ENCODE measurements at places on chromosomes 2 and 18. TPM values are rescaled to one million over a fixed set of nuclear protein-coding genes. Genes with fewer than 3 reads are reported as not detected.

DNA sequence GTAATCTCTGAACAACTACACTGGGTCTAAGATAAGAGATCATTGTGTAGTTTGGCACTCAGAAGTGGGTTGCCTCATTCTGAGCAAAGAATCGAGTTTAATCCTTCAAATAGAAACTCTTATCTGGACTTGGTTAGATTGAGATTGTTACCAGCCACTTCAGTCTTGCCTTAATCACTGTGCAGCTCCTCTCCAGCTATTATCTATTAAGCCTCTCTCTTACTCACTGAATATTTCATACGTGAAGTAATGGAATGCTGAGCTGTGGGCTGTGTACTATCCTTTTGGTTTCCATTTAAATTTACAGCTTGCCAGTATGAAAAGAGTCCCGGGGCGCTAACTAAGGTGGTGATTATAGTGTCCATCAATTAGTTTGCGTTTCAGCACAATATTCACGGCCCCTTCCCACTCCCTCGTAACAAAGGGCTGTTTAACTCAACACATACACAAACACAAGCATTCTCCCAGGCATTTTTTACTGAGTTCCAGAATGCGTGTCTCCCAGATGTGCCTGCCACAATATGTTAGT is 65.7 kb upstream of the NCKAP5 start:
- no peak for DNase-seq

- DNase-seq = no peak
Observed at GRCh38 chr2:20650393-20650876, 463 bp downstream of the HS1BP3 start.

HMSD gene
- 2.8 TPM for polyA plus RNA-seq

GRCh38 chr18:9428862-9429661 is 46.3 kb upstream of the RALBP1 start:
- no peak for DNase-seq

GRCh38 chr2:129766374-129766993 is 213.0 kb upstream of the RAB6C start:
- DNase-seq = no peak

GRCh38 chr18:55893948-55894347 is 306.0 kb upstream of the TCF4 start:
- no peak for DNase-seq

- no peak for DNase-seq
Observed at GRCh38 chr2:23381485-23381884, 3.5 kb upstream of the KLHL29 start.

CFAP65 gene
- 0.19 TPM for polyA plus RNA-seq

KCNG2 gene
- polyA plus RNA-seq = 0.15 TPM

PDCD1 gene
- 0.18 TPM for polyA plus RNA-seq

CLEC4F gene
- 0.08 TPM for polyA plus RNA-seq

All from right renal pelvis (tissue), 4 donors.